Tibial nerve (tissue), 4 donors: ENCODE measurements at places on chromosomes 3 and 15.
A peak's percentile ranks its signal among the peaks of the same experiment; 100 is the strongest.

- no peaks in the 10 kb centered on the region for H3K27me3 ChIP-seq
- H3K27ac ChIP-seq, result no peak overlapping the region
- no peaks in the 10 kb centered on the region for H3K4me1 ChIP-seq
- H3K36me3 ChIP-seq, result no peaks in the 10 kb centered on the region
- no peak for DNase-seq
These were observed 2.3 kb upstream of the HMCES start for GRCh38 chr3:129276385-129276784.

DNA sequence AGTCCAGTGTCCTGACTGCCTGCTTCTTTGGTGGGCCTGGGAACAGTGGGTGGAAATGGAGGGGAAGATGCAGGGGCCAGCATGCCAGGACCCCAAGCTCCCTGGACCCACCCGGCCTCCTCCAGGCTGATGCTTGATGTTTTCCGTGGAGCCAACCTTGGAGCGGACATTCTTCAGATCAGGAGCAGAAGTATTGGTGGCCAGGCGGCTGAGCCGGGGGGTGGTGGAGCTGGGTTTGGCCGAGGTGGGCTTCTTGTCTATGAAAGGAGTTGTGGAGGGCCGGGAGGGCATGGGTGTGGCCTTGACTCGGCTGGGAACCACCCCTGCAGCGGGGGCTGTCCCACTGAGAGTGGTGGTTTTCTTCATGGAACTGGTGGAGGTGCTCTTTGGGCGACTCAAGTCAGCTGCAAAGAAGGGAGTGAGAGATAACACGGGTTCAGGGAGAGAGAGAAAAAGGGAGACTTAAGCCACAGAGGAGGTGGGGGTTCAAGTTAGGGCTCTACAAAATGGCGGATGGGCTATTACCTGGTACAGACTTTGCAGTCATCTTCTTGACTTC lies 67.8 kb downstream of the DHX30 start:
- H3K4me1 ChIP-seq, result no peaks in the 10 kb centered on the region
- H3K27me3 ChIP-seq, result no peaks in the 10 kb centered on the region
- DNase-seq, result no peak

GRCh38 chr3:54180921-54181320 lies 58.6 kb downstream of the CACNA2D3 start:
- H3K4me3 ChIP-seq, result no peak overlapping the region
- DNase-seq, result no peak
- H3K27me3 ChIP-seq, result no peaks in the 10 kb centered on the region
- H3K36me3 ChIP-seq, result no peaks in the 10 kb centered on the region
- no peaks in the 10 kb centered on the region for H3K4me1 ChIP-seq

- H3K36me3 ChIP-seq, result no peaks in the 10 kb centered on the region
- H3K4me1 ChIP-seq, result no peaks in the 10 kb centered on the region
- H3K27ac ChIP-seq, result no peak overlapping the region
- no peak overlapping the region for H3K4me3 ChIP-seq
- H3K27me3 ChIP-seq, result no peaks in the 10 kb centered on the region
These were observed 209.4 kb upstream of the CD96 start for GRCh38 chr3:111332488-111333080.

GRCh38 chr15:92788196-92788595 lies 111.9 kb upstream of the CHD2 start:
- H3K4me3 ChIP-seq, result no peak overlapping the region
- no peaks in the 10 kb centered on the region for H3K4me1 ChIP-seq
- no peaks in the 10 kb centered on the region for H3K27me3 ChIP-seq
- H3K36me3 ChIP-seq, result no peaks in the 10 kb centered on the region
- H3K27ac ChIP-seq, result no peak overlapping the region

- no peak overlapping the region for H3K27ac ChIP-seq
- no peaks in the 10 kb centered on the region for H3K4me1 ChIP-seq
- no peaks in the 10 kb centered on the region for H3K36me3 ChIP-seq
- no peak overlapping the region for H3K4me3 ChIP-seq
These were observed 257.9 kb upstream of the RBMS3 start for GRCh38 chr3:29022976-29023375.

DNA sequence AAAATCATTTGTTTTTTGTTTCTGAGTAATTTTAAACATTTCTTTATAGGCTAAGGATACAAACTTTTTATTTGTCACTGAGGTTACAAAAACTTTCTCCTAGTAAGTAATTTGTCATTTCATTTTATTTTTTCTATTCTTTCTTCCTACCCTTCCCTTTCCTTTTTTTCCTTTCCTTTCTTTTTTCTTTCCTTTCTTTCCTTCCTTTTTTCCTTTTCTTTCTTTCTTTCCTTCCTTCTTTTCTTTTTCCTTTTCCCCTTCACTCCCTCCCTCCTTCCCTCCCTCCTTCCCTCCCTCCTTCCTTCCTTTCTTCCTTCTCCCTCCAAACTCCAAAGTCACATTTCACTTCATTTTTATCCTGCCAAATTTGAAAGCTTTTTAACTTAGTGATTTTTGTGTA lies 115.1 kb upstream of the FAN1 start:
- H3K27ac ChIP-seq, result no peak overlapping the region
- no peaks in the 10 kb centered on the region for H3K27me3 ChIP-seq
- H3K4me3 ChIP-seq, result no peak overlapping the region
- no peaks in the 10 kb centered on the region for H3K4me1 ChIP-seq
- no peak for DNase-seq

DNA sequence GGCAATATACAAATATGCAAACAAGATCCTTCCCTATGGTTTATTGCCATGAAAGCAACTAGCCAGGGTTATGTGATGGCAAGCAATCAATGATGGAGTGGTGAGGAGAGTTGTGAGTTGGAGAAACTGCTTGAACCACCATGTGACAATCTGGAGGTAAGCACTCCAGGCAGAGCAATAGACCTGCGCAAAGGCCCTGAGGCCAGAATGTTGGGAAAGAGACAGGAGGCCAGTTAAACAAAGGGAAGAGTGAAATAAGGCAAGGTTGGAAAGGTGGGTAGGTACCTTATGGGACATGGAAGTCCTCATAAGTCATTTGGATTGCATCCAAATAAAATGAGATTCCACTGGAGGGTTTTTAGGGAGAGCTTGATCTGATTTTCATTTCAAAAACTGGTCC lies 80.0 kb upstream of the WNT5A start:
- DNase-seq, result no peak
- no peaks in the 10 kb centered on the region for H3K4me1 ChIP-seq
- no peak overlapping the region for H3K27ac ChIP-seq
- H3K36me3 ChIP-seq, result no peaks in the 10 kb centered on the region
- no peaks in the 10 kb centered on the region for H3K27me3 ChIP-seq

GRCh38 chr3:136883967-136884720 lies 22.1 kb downstream of the NCK1 start:
- no peak for DNase-seq
- peaks cover 11% of the 10 kb centered on the region for H3K4me1 ChIP-seq
- no peak overlapping the region for H3K4me3 ChIP-seq
- no peaks in the 10 kb centered on the region for H3K27me3 ChIP-seq

GRCh38 chr3:23166845-23167244 lies 36.3 kb upstream of the UBE2E2 start:
- no peak overlapping the region for H3K4me3 ChIP-seq
- H3K27ac ChIP-seq, result no peak overlapping the region
- H3K4me1 ChIP-seq, result no peaks in the 10 kb centered on the region
- no peak for DNase-seq

GRCh38 chr3:53935283-53935901 lies 43.7 kb upstream of the SELENOK start:
- H3K4me3 ChIP-seq, result no peak overlapping the region
- no peaks in the 10 kb centered on the region for H3K27me3 ChIP-seq
- no peak overlapping the region for H3K27ac ChIP-seq
- DNase-seq, result no peak
- H3K4me1 ChIP-seq, result no peaks in the 10 kb centered on the region
- no peaks in the 10 kb centered on the region for H3K36me3 ChIP-seq

- no peak overlapping the region for H3K27ac ChIP-seq
- no peaks in the 10 kb centered on the region for H3K27me3 ChIP-seq
- DNase-seq, result no peak
These were observed 667.8 kb upstream of the NAALADL2 start for GRCh38 chr3:174191380-174191779.

- no peak overlapping the region for H3K27ac ChIP-seq
- DNase-seq, result no peak
- H3K36me3 ChIP-seq, result no peaks in the 10 kb centered on the region
- H3K4me3 ChIP-seq, result no peak overlapping the region
These were observed 326.1 kb upstream of the IL12A start for GRCh38 chr3:159662549-159662948.

DNA sequence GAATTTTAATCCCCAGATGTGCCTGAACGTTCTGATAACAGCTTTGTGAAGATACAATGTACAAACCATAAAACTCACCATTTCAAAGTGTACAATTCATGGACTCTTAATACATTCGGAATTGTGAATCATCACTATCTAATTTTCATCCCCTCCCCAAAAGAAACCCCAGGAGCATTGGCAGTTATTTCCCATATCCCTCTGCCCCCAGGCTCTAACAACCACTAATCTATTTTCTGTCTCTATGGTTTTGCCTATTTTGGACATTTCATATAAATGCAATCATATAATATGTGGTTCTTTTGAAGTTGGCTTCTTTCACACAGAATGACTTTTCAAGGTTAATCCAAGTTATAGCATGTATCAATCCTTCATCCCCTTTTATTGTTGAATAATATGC lies 25.3 kb downstream of the PRICKLE2 start:
- H3K4me3 ChIP-seq, result no peak overlapping the region
- peaks cover 4% of the 10 kb centered on the region for H3K36me3 ChIP-seq
- H3K27me3 ChIP-seq, result no peaks in the 10 kb centered on the region
- H3K4me1 ChIP-seq, result no peaks in the 10 kb centered on the region
- H3K27ac ChIP-seq, result no peak overlapping the region

- no peaks in the 10 kb centered on the region for H3K36me3 ChIP-seq
- no peak overlapping the region for H3K4me3 ChIP-seq
- no peaks in the 10 kb centered on the region for H3K4me1 ChIP-seq
These were observed 64.8 kb downstream of the TRIM71 start for GRCh38 chr3:32882603-32883025.

DNA sequence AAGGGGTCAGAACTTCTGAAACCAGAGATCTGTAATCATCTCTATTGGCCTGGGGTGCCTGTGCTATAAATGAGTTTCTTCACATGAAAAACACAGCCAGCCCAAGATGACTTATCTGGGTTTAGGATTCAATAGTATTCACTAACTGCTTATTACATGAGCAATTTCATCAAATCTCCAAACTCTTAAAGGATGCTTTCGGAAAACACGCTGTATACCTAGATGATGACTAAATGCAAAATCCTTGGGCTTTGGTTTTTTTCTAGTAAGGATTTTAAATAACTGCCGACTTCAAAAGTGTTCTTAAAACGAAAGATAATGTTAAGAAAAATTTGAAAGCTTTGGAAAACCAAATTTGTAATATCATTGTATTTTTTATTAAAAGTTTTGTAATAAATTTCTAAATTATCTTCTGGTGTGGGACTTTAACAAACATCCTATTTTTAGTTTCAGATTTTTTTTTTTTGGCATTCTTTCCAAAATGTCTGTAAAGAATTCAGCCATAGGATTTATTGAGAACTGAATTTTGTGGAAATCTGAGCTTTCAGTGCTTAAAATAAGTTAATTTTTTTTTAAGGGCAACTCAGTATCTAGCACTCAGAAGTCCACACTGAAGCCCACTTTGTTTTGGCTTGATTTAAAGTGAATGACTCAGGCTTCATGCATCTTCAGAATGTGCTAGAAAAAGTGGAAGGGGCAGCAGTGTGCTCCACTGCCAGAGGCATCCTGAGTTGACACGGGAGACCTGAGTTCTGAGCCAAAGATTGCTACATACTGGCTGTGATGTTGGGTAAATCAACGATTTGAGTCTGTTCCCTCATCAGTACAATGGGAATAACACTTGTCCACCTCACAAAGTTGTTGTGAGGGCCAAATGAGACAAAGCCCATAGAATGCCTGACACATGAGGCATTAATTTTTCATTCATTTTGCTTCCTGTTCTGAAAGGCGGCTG lies 18.7 kb downstream of the TMEM43 start:
- H3K4me1 ChIP-seq, result peaks cover 31% of the 10 kb centered on the region
- H3K27me3 ChIP-seq, result no peaks in the 10 kb centered on the region
- no peaks in the 10 kb centered on the region for H3K36me3 ChIP-seq
- H3K27ac ChIP-seq, result peak overlapping the region; percentile 96

GRCh38 chr3:28150465-28151206 lies 90.8 kb upstream of the CMC1 start:
- H3K4me1 ChIP-seq, result no peaks in the 10 kb centered on the region
- no peak overlapping the region for H3K27ac ChIP-seq
- H3K36me3 ChIP-seq, result no peaks in the 10 kb centered on the region

- no peak overlapping the region for H3K27ac ChIP-seq
- DNase-seq, result no peak
- no peak overlapping the region for H3K4me3 ChIP-seq
- H3K36me3 ChIP-seq, result peaks cover 15% of the 10 kb centered on the region
- no peaks in the 10 kb centered on the region for H3K4me1 ChIP-seq
- no peaks in the 10 kb centered on the region for H3K27me3 ChIP-seq
These were observed 13.7 kb upstream of the ZNF660 start for GRCh38 chr3:44571024-44571423.

- H3K4me3 ChIP-seq, result no peak overlapping the region
- H3K4me1 ChIP-seq, result no peaks in the 10 kb centered on the region
These were observed 17.4 kb downstream of the ONECUT1 start for GRCh38 chr15:52772766-52773165.

DNA sequence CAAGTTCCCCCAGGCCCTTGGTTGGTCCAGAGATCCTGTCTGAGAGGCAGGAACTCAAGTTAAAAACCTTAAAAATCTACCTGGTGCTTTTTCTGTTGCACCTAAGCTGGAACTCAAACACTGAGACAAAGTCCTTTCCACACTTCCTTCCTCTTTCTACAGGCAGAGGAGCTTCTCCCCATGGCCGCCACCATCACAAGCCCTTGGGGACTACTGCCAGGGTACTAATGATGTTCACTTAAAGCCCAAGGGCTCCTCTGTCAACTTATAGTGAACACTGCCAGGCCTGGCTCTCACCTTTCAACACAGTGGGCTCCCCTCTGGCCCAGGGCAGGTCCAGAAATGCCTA lies 26.0 kb downstream of the TM4SF18 start:
- no peaks in the 10 kb centered on the region for H3K36me3 ChIP-seq
- no peaks in the 10 kb centered on the region for H3K4me1 ChIP-seq
- no peak overlapping the region for H3K4me3 ChIP-seq
- no peak for DNase-seq
- H3K27ac ChIP-seq, result no peak overlapping the region

DNA sequence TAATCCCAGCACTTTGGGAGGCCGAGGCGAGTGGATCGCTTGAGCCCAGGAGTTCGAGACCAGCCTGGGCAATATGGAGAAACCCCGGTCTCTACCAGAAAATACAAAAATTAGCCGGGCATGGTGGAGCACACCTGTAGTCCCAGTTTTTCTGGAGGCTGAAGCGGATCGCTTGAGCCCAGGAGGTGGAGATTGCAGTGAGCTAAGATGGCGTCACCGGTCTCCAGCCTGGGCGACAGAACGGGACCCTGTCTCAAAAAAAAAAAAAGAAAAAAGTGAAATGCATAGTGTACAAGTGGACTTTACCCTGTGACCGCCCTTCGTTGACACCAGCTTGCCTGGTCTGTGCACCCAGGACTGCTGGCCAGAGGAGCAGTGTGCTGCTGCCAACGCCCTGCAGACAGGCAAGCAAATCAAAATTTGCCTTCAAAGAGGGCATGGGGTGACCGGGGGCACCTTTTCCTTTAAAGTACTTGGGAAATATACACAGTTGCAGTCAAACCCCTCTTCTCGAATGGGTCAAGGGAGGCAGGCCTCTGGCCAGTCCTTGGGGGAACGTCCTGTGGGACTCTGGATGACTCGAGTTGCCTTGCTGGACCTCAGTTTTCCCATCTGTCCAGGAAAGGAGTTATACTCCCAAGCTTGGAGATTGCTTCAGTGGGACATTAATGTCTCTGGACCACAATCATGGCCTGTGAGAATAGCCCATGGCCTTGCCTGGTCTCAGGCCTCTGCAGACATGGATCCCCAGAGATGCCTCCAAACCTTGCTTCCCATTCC lies 1.0 kb downstream of the XYLB start:
- H3K4me3 ChIP-seq, result peak overlapping the region; percentile 47
- no peak for DNase-seq
- no peak overlapping the region for H3K27ac ChIP-seq
- peaks cover 6% of the 10 kb centered on the region for H3K36me3 ChIP-seq
- H3K27me3 ChIP-seq, result no peaks in the 10 kb centered on the region
- H3K4me1 ChIP-seq, result no peaks in the 10 kb centered on the region
